Mammary epithelial cell (primary cell): ENCODE measurements at places on chromosomes 11 and 22.

GRCh38 chr11:68037411-68038225 is 1.2 kb upstream of the TCIRG1 start:
- DNase-seq: no peak

DNA sequence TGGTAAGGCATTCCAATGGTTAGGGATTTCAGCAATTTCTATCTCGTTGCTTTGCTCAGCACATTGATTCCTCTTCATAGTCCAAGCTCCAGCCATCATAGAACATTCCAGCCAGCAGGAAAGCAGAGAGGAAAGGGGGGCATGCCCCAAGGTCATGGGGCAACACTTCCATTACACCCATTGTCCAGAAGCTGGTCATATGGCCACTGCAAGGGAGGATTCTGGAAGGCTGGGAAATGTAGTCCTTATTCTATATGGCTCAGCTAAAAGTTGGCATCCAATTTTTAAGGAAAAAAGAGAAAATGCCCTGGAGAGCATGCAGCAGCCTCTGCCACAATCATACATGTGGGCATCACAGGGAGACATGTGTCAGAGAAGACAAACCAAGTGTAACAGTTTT is 47.1 kb upstream of the RCN1 start:
- no peak for DNase-seq

- DNase-seq: no peak
Measured at GRCh38 chr11:120643284-120643683, 131.7 kb downstream of the GRIK4 start.

- DNase-seq: peak; percentile 81
Measured at GRCh38 chr11:67262731-67263675, 3.3 kb upstream of the GRK2 start.

- peak; percentile 80 for DNase-seq
Measured at GRCh38 chr11:44577231-44577830, 11.9 kb downstream of the CD82 start.

DNA sequence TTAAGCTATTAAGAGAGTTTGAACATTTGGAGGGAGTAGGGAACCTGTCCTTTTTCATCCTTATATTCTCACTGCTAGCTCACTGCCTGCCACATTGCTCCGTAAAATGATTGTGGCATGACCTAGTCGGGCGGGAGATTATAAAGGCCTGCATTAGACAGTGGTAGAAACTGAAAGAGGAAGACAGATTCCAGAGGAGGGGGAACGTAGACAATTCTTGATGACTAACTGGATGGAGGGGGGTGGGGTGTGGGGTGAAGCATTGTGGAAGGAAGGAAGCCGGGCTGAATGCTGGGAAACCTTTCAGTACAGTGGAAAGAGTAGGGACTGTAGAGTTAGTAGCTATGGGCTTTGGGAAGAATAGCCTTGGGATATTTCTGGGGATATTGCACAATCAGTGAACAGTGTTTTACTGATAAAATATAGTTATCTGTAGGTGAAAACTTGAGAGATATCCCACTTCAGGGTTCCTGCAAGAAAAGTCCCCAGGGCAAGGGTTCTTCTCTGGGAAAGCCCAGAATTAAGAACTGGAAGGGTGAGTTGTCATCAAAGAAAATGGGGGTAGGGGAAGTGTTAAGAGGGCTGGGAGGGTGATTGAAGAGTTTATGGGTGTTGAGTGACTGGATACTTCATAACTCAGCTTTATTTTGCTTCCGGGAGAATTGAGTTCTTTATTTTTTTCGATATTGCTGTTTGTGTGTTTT is 2.1 kb downstream of the MED15 start:
- DNase-seq: peak; percentile 90

DNA sequence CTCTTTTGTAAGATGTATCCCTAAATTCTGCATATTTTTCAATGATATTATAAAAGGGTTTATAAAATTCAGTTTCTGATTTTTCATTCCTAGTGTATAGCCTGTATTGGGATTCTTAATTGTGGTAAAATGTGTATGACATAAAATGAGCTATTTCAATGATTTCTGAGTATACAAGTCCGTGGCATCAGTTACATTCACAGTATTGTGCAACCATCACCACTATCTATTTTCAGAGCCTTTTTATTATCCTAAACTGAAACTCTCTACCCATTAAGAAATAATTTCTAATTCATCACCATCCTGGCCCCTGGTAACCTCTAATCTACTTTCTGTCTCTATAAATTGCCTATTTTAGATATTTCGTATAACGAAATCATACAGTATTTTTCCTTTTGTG is 39.8 kb downstream of the EIF3F start:
- DNase-seq: no peak

GRCh38 chr22:24035296-24035695 is 24.2 kb downstream of the CABIN1 start:
- DNase-seq: no peak

DNA sequence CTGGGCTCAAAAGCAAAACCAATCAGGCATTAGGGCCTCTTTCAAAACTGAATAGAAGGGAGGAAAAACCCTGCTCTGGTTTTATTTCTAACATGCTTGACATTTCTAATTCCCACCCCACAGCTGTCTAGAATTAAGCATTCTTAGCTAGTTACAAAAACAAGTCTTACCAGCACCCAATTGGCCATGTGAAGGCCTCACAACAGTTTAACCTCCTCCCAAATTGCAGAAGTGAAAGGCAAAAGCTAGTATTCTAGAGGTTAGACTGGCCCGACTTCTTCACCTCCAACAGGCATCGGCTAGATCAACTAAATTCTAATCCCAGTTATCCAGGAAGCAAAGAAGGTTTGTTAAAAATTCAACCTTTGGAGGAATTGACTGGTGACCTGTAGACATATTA is 6.5 kb downstream of the SF1 start:
- no peak for DNase-seq

GRCh38 chr22:46084943-46085827 is 65.1 kb upstream of the PPARA start:
- peak; percentile 89 for DNase-seq

- DNase-seq: no peak
Measured at GRCh38 chr11:67364169-67364568, 9.2 kb downstream of the CLCF1 start.

GRCh38 chr22:29821291-29822016 is 16.6 kb downstream of the ASCC2 start:
- peak; percentile 97 for DNase-seq

- no peak for DNase-seq
Measured at GRCh38 chr11:113632981-113633380, 73.1 kb downstream of the TMPRSS5 start.

DNA sequence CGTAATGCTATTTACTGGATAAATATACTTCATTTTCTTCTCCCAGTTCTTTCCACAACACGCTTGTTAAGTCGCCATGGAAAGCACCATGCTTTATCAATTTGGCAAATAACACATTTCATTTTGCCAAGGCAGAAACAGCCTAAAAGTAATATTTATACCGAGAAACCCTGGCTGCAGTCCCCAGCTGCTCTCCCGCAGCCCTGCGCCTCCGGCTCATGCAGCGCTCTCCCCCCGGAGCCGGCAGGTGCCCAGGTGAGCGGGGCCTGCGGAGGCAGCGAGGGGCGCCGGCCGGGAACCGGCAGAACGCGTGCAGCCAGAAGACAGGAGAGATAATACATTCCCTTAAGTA is 681 bp upstream of the ARHGEF12 start:
- DNase-seq: no peak

GRCh38 chr11:11081288-11081687 is 223.4 kb upstream of the ZBED5 start:
- DNase-seq: no peak

GRCh38 chr11:57713835-57714234 is 1.4 kb downstream of the TMX2 start:
- DNase-seq: no peak

GRCh38 chr11:1908618-1909017 is 10.9 kb upstream of the TNNT3 start:
- no peak for DNase-seq

DNA sequence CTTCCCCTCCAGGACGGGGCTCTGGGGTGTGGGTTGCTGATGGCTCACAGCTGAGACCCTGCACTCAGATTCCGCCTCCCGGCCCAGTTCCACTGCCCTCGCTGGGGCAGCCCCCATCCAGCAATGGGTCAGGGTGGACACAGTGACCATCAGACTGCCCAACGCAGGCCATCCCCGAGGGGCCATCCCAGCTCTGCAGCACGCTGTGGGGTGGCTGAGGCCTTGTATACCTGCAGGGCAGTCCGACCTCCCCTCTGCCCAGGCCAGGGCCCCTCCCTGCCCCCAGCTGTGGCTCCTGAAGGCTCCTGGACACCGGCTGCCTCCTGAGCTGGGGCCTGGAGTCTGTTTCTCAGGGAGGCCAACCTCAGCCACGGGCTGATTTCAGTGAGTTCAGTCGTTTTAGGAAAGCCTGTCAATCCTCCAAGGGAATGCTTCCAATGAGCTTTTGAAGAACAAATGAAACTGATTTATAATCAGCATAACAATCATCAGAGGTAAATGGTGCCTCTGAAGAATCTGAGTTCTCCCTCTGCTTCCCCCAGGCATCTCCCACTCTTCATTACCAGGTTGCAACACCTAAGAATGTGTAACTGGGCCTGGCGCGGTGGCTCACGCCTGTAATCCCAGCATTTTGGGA is 95.1 kb downstream of the CELSR1 start:
- no peak for DNase-seq

- no peak for DNase-seq
Measured at GRCh38 chr11:18727479-18728236, 1.7 kb upstream of the IGSF22 start.

DNA sequence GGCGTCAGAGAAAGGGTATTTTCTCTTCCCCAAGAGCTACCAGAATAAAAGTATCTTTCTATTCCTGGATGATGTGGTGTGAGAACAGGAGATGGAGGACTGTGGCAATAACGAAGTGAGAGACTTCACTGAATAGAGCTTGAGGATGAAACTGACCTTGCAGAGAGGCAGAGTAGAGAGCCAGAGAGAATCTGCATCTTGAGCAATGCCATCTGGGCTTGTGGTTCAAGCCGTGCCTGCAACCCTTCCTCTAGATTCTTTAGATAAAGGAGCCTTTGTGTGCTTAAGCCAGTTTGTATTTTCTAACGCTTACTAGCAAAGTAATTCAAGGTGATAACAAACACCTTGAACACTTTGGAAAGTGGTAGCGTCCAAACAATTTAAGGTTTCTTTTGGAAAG is 2.2 kb downstream of the ME3 start:
- peak; percentile 42 for DNase-seq

DNA sequence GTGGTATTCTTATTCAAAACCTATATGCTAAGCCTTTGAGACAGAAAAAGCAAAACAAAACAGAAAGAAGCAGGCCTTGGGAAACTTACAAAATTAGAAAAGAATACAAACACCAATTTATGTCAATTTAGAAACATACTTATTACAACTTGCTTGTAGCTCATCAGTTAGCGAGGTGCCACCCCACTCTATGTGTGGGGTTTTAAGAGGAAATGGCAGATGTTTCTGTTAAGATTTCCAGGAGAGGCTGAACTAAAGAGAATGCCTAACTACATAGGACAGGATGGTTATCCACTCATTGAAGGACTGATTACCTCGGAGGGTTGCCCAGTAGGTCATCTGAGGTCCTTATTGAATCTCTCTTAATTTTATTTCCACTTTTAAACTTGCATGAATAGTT is 302.0 kb downstream of the ETS1 start:
- DNase-seq: no peak

- DNase-seq: no peak
Measured at GRCh38 chr22:50518606-50519005, 6.8 kb downstream of the SCO2 start.

DNA sequence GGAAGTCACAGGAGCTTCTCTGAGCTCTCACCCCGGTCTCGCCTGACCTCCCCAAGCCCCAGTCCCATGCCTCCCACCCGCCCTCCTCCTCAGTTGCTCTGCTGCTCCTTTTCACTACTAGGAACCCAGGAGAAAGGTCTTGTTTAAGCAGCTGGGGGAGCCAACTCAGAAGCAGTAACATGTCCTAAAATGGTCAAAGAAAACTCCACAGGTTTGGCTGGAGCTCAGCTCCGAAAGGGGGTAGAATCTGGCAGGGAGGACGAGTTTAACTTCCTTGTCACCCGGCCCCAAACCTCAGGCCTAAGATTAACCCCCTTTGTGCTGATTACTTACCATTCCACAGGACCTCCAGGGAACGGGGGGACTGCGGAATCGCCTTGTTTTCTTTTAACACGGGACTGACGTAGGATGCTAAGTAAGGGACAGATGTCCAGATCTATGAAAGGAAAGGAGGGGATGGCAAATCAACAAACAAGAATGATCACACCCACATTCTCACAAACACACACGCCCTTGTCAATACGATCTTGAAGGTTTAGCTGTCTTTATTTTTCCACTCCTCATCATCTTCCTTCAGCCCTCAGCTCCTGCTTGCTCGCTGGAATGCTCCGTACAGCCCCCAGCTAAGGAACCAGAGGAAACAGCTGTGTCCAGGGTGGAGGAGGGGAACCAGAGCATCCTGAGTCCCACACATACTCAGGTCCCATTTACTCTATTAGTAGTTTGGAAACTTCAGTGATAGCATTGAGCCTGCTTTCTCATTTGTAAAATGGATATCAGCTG is 13.5 kb downstream of the PCSK7 start:
- DNase-seq: no peak

DNA sequence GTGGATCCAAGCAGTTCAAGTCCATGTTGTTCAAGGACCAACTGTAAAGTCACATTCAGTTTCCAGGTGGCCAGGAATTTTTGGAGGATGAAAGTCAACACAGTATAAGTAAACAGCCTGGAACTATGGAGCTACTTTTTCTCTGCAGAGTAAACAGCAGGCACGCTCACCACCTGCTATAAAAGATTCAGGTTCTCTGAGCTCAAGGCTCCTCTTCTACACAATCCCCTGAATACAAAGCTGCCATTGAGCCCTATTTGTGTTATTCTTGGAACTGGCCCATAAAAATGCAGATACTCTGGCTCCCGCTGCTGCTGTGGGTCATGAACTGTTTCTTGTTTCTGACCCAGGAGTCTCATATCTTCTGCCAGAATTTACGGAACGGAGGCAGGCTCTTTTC is 56.9 kb upstream of the PRR5 start:
- DNase-seq: no peak

DNA sequence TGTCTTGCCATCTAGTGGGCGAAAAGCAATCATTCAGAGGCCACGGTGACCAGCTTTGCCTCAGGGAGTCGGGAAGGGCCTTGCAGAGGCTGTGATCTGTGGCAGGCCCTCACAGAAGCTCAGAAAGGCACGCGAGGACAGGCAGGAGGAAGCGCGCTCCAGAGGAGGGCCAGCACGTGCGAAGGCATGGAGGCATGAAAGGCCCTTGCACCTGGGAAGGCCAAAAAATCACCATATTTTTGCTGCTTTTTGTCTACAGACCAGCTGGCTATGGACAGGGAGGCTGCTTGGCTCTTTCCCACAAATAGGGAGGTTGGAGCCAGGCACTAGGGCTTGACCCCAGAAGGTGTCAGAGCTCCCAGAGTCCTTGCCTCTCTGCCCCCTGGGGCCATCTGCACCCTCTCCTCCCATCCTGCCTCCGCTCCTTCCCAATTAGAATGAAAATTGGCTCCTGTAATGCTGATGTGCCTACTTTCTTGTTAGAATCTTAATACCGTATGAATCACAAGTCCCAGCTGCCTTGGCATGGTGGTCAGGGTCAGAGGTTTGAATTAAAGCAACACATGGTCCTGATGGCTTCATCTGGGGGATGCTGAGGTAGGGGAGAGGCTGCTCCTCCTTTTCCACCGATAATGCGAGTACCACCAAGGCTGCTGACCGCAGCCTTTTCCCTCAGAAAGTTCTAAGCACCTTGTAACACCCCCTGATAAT is 69.1 kb downstream of the FEZ1 start:
- DNase-seq: no peak

- peak; percentile 87 for DNase-seq
Measured at GRCh38 chr22:28899199-28899853, 16.0 kb downstream of the ZNRF3 start.
